ENCODE measurements at places on chromosomes 3 and 15.

GRCh38 chr3:27253831-27254230 lies 115.4 kb downstream of the NEK10 start:
- DNase-seq, result peak; percentile 39

DNA sequence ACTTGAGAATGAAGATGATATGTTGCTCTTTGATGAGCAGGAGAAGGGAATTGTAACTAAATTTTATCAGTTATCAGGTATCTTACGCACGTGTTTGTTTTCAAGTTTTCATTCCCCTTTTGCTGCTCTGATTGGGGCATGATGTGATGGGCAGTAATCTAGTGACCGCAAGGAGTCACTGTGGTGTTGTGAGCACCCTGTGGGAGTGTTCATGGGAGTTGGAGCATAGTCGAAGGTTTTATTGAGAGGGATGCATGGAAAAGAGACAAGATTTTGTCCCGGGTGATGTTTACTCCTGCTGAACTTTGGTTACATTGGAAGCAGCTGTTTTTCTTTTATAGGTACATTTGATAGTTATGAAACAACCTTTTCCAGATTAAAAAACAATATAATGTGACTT lies 2.1 kb downstream of the FAN1 start:
- no peak for DNase-seq

DNA sequence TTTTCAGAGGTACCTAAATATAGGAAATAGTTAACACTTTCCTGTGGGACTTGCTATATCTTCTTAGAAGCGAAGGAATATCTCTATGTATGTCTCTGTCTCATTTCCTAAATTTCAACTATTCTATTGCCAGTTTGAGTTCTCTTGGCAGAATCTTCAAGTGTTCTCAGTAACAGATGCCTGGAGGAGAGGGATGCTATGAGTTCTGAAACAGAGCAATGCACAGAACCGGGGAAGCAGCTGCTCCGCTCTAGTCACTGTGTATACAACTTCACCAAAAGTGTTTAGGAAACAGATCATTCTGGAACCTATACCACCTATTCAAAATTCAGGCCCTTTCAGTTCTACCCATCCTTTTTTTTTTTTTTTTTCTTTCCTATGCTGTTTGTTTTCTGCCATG lies 144.6 kb downstream of the RORA start:
- no peak for DNase-seq

GRCh38 chr15:98154863-98155262 lies 194.4 kb downstream of the ARRDC4 start:
- peak; percentile 96 for DNase-seq

GRCh38 chr3:12613250-12613649 lies 50.7 kb downstream of the RAF1 start:
- no peak for DNase-seq

- no peak for DNase-seq
Measured at GRCh38 chr3:126553284-126554084, 5.2 kb downstream of the C3orf22 start.

GRCh38 chr3:119322021-119322834 lies 28.0 kb downstream of the ARHGAP31 start:
- peak; percentile 61 for DNase-seq

GRCh38 chr15:62324382-62324781 lies 159.3 kb upstream of the C2CD4B start:
- DNase-seq, result peak; percentile 42

- DNase-seq, result no peak
Measured at GRCh38 chr3:122406198-122406597, 9.7 kb downstream of the WDR5B start.

DNA sequence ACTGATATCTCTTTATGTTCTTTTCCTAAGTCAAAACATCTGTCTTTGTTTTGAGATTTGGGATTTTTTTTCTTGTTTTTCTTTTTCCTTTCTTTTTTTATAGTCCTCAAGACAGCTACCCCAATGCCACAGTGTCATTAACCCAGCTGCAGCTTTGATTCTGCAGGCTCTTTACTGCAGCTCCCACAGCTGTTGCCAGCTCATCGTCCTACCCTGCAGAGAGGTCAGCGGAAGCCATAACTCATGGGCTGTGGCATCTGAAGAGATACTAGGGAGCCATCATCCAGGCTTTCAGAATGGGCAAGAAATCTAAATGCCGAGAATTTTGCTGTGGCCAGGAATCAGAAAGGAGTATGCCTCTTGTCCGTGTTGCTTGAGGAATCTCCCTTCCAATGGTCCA lies 44.3 kb upstream of the SLC24A5 start:
- DNase-seq, result peak; percentile 17

- no peak for DNase-seq
Measured at GRCh38 chr3:82643948-82644347, 882.5 kb upstream of the GBE1 start.

DNA sequence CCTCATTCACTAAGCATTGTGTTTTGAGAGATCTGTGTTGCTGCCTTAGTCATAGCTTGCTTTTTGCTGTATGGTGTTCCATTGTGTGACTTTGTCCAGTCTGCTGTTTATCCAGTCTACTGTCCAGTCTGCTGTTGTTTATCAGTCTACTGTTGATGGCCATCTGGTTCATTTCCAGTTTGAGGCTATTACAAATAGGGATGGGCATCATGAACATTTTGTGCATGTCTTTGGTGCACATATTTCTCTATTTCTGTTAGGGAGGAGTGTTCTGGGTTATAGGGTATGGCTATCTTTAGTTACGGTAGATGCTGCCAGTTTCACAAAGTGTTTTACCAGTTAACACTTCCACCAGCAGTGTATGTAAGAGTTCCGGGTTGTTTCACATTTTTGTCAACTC lies 22.2 kb upstream of the CLEC3B start:
- no peak for DNase-seq

DNA sequence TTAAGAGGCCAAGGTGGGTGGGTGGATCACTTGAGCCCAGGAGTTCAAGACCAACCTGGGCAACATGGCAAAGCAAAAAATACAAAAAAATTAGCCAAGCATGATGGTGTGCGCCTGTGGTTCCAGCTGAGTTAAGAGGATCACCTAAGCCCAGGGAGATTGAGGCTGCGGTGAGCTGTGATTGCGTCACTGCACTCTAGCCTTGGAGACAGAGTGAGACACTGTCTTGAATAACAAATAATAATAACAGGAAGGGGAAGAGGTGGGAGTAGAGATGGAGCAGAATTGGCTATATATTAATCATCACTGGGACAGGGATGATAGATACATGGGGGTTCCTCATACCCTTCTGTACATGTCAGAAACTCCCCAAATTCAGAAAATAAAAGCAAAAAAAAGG lies 23.8 kb upstream of the NMB start:
- DNase-seq, result no peak

DNA sequence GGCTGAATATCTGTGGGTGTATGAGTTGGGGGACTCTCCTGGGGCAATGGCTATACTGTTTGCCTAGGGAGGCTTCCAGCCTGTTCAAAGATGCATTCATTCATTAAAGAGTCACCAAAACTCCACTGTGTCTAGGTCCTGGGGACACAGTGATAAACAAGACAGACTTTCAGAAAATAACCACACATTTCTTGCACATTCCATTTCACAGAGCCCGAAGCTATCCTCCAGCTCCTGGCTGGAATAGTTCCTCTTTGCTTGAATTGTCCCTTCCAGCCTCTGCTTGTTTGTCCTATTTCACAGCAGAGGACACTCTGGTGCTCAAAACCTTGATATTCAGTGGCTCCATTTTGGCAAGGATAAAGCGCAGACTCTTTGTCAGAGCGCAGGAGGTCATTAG lies 61.7 kb upstream of the ITGA11 start:
- no peak for DNase-seq

DNA sequence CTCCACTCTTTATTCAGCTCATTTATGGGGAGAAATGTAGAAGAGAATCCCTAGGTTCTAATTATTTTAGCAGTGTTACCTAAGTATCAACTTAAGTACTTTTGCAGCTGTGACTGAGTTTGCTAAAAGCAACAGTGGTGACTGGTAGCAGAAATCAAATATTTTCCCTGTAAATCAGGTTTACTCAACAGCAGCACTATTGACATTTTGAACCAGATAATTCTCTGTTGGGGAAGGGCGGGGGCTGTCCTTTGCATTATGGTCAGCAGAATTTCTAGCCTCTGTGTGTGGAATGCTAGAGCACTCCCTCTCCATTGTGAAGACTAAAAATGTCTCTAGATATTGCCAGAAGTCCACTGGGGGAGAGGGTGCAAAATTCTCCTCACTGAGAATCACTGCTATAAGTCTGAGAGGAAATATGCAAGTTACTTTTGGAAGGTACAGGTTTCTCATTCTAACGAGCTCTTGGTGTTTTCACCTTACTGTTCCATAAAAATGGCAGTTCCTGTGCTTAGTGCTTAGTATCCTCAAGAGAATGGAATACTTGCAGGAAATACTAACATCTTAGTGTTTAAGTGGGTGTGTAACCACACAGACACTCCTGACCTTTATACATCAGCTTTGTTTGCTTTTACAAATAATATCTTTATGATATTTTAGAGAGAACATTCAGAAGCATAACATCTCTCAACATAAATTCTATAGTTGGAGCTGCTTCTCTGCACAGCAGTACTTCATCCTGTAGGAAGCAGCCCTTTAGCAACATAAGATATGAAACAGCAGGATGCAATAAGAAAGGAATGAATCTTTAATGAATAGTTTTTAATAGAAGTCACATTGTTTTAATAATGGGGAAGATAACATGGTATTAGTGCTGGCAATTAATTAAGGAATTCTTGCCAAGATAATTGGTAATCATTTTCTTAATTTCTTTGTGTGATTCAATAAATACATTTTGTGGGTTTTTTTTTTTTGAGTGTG lies 246.5 kb upstream of the GOLIM4 start:
- no peak for DNase-seq

DNA sequence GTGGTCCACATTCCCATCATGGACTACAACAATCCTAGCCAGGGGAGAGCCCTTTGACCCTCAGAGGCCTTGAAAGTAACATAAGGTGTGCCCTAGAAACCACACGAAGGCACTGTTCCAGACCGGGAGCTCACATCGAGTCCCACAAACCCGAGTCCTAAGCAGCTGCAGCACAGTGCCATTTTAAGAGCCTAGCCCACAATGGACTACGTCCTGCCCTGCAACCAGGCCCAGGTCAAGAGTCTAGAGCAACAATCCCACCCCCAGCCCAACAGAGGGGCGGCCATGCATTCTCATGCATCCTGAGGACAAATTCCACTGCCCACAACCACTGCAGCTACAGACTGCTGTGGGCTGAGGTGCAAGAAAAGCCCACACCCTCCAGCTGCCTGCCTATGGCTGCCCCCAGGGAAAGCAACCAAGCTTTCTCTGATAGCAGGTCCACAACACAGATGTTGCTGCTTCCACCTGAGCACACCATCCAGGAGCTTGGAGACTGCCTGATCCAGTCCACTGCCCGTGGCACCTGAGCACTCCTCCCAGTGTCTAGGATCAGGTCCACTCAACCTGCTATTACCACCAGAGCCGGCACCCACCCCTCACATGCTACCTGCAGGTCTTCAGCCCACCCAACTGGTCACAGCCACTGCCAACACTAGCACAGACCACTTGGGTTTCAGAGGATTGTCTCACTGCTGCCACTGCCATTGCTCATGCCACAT lies 56.8 kb downstream of the IGSF11 start:
- no peak for DNase-seq

DNA sequence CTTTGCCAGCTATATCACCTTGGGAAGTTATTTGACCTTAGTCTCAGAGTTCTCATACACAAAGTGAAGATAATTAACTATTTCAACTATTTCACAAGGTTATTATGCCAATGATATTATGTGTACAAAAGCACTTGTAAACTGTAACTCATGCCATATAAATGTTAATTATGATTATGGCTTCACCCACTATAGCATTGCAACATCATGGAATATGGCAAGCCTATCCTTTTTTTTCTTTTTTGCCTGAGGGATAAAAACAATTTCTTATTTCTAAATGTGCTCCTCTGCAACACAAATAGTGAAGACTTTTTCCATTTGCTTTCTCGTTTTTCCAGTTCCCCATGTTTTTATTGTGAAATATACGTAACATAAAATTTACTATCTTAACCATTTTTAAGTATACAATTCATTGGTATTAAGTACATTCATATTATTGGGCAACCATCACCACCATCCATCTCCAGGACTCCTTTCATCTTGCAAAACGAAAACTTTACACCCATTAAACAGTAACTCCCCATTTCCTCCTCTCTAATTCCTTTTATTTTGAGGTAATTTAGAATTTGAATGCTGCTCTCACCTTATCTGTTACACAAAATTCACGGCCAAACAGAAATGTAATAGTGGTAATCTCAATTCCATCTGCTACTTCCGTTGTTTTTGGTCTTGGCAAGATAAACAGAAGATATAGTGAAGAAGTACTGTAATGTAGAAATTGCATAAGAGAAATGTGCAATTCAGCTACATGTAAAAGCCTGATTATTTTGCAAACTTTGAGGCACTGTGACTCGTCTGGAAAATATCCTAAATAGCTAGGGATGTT lies 46.3 kb downstream of the NANOGP8 start:
- peak; percentile 82 for DNase-seq
